ENCODE measurements at places on chromosomes 4 and X.

GRCh38 chr4:68257719-68258118 lies 12.2 kb upstream of the TMPRSS11B start:
- no peak for DNase-seq

DNA sequence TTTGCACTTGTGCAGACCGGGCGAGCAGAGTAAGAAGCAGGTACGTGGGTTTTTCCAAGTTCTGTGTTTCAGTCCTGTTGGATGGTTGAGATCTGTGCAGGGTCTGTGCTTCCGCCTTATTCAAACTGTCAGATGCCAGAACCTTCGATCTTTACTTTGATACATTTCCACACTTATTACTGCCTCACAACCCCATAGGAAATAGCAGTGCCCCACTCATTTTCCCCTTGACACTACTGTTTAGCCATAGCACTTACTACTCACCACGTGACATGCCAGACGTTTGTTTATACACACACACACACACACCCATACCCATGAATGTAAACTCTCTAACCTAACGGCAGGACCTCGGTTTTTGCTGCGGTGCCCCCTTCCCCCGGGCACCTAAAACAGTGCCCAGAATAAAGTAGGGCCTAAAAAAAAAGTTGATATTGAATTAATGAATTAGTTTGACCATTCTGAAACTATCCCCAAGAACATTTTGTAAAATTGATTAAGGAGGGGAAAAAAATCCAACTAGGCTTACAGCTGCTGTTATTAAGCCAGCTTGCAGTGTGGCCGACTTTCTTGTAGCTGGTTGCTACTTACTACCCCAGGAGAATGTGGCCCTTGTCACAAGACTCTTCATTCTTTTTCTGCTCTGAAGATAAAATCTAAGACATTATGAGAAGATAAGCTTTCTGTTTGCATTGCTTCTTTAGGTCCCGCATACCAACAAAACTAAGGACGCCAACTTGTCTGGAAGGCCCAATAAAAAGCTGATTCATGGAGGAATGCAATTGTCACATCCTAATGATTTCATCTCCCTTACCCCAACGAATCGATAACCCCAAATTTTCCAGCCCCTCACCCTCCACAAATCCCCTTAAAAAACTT lies 704 bp upstream of the SEPSECS start:
- peak; percentile 82 for DNase-seq

GRCh38 chr4:72366601-72367000 lies 202.4 kb downstream of the ADAMTS3 start:
- no peak for DNase-seq

- DNase-seq, result no peak
Measured at GRCh38 chrX:119643696-119644095, 37.5 kb upstream of the NKRF start.

DNA sequence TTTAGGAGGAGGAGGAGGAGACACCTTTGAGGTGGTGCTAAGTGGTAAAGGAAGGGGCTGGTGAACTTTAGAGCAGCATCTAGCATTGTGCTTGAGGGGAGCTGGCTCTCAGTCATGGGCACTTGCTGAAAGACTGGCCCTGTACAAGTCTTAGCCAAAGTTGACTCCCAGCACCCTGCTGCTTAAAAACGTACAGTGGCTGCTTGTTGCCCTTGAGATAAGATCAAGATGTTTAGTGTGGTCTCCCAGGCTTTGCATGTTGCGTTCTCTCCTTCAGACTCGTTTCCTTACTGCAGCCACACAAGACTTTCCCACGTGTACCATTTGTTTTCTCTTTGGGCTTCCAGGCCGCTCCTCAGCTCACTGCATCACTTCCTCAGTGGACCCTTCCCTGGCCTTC lies 1.8 kb downstream of the MED28 start:
- DNase-seq, result no peak

DNA sequence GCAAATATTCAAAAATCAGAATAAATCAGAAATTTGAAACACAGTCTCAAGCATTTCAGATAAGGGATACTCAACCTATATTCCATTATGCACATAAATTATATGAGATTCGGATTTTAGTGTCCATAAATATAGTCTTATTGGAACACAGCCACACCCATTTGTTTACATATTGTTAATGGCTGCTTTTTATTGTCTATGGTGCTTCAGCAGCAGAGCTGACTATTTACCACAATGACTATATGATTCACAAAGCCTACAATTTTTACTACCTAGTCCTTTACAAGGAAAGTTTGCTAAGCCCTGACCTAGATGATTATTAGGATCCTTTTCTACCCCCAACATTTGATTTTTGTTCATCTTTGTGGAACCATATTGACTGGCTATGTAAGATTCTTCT lies 63.9 kb downstream of the IL1RAPL1 start:
- DNase-seq, result no peak

GRCh38 chr4:40881096-40881495 lies 131.3 kb downstream of the NSUN7 start:
- DNase-seq, result no peak

GRCh38 chr4:17468619-17469221 lies 43.2 kb downstream of the QDPR start:
- peak; percentile 30 for DNase-seq

DNA sequence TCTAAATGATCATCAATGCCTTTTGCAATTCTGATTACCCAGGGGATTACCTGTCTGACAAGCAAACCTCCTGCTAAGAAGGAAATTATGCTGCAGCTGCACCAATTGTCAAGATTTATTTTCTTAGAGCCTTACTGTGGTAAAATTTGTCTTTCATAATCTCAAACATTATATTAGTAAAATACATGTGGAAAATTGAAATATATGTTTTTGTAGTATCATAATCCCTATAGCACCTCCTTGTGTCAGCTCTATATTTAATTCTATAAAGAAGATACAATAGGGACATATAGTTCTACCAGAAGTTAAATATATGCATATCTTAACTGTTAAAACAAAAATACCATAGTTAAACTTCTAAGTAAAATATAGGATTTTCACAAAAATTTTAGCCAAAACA lies 655.6 kb upstream of the PCDH10 start:
- DNase-seq, result no peak

- no peak for DNase-seq
Measured at GRCh38 chrX:152072236-152072635, 66.1 kb downstream of the MAGEA10 start.

DNA sequence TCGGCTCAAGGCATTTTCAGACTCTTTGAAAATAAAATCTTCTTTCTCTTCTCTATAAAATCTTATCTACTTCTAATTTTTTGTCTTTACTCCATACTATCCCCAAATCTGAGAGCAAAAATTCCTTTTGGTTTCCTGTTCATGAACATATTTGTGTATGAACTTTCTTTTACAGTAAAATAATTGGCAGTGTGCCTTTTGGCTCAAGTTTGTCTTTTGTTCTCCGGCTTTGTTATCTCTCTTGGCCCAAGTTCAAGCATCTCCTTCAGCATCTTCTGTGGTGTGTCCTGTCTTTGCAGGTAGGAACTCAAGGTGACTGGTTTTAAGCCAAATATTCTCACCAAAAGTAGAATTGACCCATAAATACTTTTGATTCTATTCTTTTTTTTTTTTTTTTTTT lies 276.6 kb upstream of the FAT1 start:
- DNase-seq, result no peak

- DNase-seq, result no peak
Measured at GRCh38 chr4:164824581-164824980, 52.4 kb upstream of the APELA start.

GRCh38 chr4:90992213-90992612 lies 865.0 kb downstream of the CCSER1 start:
- DNase-seq, result peak; percentile 19

GRCh38 chr4:113556382-113557134 lies 205.0 kb downstream of the CAMK2D start:
- no peak for DNase-seq

DNA sequence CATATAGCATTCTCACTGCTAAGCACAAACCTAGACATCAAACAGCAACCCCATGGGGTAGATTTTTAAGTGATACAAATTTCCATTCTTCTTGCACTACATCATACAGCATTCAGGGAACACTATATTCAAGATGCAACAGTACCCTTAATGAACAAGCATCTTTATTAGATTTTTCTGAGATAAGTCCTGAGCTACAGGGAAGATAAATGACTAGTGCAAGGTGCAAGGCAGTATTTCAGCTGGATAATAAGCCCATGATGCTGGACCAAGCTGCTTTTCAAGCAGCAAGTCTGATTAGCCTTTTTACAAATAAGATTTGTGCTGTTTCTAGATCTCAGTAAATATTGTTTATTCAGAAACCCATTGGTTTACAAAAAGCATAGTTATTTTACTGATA lies 192.6 kb upstream of the ATOH1 start:
- no peak for DNase-seq

- no peak for DNase-seq
Measured at GRCh38 chr4:16225167-16225862, 956 bp downstream of the TAPT1 start.

DNA sequence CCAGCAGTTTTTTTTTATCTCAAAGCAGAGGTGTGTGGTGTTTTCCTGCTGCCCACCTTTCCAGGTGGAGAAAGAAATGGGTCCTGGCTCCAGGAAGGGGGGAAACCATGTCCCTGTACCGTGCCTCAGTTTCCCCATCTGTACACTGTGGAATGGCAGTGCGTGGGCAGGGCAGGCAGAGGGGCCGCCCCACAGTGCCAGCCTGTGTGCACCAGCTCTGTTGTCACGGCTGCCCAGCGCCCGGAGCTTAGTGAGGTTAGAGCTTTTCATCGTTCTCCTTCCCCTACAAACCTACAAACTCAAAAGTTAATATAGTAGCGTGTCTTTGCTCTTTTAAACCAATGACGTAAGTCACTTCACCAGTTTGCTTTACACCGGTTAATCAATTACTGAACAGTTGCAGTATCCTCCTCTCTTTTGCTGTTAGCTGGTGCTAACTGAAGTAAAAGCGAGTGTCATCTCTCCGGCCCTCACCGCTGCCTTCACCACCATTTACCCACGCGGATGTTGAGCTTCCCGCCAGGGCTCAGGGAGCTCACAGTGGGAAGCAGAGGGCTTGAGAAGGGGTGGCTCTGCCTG lies 114.8 kb upstream of the ADRA2C start:
- no peak for DNase-seq

DNA sequence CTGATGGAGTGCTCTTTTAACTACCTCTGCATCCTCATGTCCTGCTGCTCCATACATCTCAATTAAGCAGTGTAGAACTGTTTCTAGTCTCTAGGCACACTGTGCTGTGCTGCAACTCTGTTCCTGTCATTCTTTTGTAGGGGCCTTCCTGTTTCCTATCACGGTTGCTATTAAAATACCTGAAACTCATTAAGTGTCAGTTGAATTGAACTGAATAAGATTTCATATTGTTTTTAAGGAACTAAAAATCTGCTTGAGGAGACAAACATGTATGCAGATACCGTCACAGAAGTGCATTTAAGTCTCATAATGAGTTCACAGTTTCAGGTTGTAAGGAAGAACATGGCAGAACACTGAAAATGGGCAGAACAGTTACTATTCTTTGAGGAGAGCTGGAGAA lies 170.1 kb downstream of the LARP7 start:
- DNase-seq, result no peak

DNA sequence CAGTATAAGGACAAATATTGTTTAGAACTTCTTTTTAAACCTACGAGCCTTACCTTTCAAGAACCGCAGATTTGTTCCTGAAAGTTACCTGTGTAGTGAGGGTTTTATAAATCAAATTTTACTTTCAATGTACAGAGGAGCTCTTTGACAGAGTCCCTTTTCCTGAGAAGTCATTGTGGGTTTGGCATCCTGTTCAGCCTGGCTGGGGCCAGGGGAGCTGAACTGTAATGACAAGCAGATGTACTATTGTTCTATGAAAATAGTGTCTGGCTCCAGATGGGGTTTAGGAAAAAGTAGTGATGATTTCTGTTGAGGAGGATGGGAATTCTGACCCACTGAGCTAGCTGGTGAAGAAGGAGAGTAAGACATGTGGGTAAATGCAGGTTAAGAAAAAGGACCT lies 196.2 kb upstream of the PGRMC2 start:
- no peak for DNase-seq

- no peak for DNase-seq
Measured at GRCh38 chr4:75733369-75733768, 9.0 kb downstream of the USO1 start.

DNA sequence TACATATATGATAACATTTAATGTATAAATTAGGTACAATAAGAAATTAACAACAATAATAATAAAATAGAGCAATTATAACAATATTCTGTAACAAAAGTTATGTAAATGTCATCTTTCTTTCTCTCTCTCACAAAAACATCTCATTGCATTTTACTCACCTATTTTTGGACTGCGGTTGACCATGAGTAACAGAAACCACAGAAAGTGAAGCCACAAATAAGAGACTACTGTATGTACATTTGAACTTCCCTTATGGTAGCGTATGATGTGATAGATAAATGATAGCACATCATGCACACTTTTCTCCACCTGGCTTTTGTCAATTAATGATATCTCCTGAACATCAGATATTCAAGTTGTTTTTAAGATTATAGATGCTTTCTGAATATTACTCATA lies 80.5 kb downstream of the HNRNPD start:
- DNase-seq, result no peak

DNA sequence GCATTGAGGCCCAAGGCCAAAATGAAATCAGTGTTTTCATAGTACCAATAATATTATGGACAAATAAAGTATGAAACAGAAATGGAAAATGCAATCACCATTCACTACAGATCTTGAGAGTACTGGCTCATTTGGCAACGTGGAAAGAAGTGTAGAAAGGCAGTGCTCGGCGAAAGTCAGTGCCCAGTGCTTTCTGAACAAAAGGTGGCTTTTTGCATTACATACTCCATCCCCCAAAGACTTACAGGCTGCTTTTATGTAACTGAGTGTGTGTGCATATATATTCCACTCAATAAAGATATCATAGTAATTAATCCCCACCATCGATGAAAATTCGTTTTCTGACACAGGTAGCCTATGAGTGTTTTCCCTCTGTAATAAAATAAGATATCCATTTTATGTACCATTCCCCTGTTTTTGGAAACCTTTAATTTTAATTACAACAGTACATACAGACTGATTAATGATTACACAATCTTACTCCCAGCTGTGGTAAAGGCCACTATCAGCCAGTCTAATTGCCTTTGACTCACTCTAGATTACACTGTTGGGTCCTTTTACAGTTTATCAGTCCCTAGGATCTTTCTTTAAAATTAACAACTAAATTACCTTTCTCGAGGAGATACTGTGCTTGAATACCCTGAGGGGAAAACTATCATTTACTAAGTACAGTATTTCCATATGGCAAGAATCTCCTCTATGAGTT lies 65.9 kb downstream of the MAD2L1 start:
- DNase-seq, result no peak

DNA sequence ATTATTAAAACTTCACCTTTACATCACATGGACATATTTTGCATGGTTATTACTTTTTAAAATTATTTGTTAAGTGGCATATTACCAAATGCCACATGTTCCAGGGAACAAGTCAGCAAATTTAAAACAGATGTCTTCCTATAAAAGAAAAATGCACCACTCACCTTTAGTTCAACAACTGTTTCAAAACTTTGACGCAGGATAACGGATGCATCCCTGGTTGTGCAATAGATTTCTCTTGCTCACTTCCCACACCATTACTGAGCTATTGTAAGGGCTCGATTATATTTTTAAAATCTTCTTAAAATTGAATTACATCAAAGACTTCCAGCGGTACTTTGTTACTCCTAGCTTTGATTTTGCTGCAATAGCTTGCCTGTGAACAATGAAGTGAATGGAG lies 93.0 kb upstream of the ARHGAP24 start:
- DNase-seq, result no peak
